Urothelium cell line (cell line): ENCODE measurements at places on chromosomes 4 and X.

- DNase-seq: peak; percentile 29
These were observed 7.2 kb downstream of the IL15 start for GRCh38 chr4:141643557-141643956.

DNA sequence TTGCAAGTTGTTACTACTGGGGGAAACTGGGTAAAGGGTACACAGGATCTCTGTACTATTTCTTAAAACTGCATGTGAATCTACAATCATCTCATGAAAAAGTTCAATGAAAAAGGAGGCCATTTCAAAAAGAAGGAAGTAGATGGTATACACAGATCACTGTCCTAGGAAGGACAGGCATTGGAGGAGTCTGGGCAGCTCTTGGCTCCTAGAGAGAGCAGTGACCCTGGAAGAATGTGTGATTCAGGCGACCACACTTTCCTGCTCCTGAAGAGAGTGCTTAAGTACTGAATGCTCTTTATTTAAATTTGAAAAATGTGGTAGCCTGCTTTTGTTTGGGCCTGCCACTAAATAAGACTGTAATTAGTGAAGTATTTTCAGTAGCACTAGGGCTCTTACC is 318.1 kb upstream of the CASK start:
- DNase-seq: no peak

DNA sequence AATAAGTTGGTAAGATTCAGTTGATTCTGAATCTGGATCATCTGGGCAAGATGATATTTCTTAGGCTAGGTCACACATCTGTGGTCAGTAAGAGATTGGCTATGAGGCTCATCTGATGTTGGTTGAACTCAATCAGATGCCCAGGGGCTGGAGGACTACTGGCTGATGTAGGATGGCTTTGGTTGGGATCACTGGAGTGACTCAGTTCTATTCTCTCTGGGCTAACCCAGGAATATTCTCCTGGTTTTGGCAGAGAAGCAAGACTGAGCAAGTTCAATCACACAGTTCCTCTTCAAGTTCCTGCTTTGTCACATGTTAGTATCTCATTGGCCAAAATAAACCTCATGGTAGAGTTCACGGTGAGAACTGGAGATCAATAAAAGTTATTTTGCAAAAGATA is 902.3 kb upstream of the SLIT2 start:
- DNase-seq: no peak

- peak; percentile 23 for DNase-seq
These were observed 136.4 kb downstream of the MAPK10 start for GRCh38 chr4:86223472-86223871.

- no peak for DNase-seq
These were observed 46.5 kb downstream of the FGF2 start for GRCh38 chr4:122873146-122873545.

DNA sequence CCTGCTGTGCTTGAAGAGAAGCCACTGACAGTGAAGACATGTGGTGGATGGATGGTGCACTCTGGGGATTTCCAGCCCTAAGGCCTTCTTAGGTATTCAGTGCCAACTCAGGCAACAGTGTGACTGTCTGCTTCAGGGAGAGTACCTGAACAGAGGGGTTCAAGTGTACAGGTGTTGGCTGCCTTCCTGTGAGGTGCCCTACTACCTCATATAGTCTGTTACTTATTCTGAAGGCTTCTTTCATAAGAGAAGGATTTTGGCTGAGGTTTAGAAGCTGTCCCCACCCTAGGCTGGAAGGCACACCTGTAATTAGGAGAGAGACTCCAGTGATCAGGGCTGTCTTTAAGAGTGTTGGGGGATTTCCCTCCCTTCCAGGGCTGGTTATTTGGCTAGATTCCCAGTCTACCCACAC is 1.8 kb downstream of the FTHL17 start:
- DNase-seq: no peak

- no peak for DNase-seq
These were observed 368.1 kb upstream of the MAD2L1 start for GRCh38 chr4:120434756-120435155.

DNA sequence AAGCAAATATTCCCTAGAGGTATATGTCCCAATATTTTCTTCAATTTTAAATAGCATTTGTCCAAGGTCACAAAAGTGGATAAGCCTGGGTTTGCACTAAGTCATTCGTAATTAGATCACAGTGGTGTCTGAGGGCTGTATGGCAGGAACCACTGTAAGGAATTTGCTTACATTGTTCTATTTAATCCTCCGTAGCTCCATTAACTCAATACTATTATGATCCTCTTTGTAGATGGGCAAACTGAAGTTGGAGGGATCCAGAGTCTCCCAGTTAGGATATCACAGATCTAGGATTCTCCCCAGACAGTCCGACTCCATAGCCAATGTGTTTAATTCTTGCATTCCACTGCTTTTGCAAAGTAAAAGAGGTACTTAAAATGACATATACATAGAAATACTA is 242.7 kb upstream of the DCAF8L1 start:
- DNase-seq: no peak

- DNase-seq: no peak
These were observed 142.6 kb downstream of the EGF start for GRCh38 chr4:110055158-110055768.

DNA sequence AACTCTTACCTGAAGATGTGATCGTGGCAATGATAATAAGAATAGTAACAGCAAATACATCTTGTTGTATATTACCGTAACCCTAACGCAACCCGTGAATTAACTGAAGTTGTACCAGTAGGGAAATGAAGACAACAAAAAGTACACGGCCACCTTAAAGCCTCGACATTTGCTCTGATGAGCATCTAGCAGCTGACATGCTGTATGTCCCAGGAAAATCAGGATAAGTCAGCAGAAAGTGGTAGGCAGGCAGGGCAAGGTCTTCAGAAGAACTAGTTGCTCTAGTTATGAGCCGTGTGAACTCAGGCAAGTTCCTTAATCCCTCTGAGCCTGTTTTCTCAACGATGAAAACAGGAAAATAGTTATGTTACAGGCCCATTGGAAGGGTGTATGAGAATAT is 7.7 kb upstream of the ASB5 start:
- DNase-seq: no peak

DNA sequence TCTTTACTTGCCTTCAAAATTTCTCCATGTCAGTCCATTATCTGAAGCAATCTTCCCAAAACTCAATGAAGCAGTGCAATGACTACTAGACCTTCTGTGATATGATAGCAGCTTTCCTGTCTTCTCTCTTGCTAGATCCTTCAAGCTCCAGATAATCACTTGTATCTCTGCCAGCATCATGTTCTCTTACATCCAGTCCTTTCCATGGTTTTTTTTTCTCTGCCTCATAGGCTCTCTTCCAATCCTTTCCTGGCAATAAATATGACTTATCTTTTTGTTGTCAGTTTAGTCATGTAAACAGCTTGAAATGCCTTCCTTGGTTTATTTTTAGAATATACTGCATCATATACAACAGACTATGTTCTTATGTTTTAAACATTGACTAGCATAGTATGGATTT is 193.5 kb downstream of the CFAP299 start:
- no peak for DNase-seq
